ENCODE measurements at places on chromosomes 12 and 14. TPM values are rescaled to one million over a fixed set of nuclear protein-coding genes. Genes with fewer than 3 reads are reported as not detected.

POLE gene
- total RNA-seq: 47.5 TPM

GON7 gene
- 14.0 TPM for total RNA-seq

TTC6 gene
- 0.33 TPM for total RNA-seq

SIX6 gene
- not detected for total RNA-seq

CD4 gene
- not detected for total RNA-seq

CMA1 gene
- total RNA-seq: not detected

PLA2G1B gene
- total RNA-seq: not detected

SLC16A7 gene
- 0.21 TPM for total RNA-seq

NOVA1 gene
- total RNA-seq: 3.5 TPM

KRT79 gene
- not detected for total RNA-seq

KRT80 gene
- total RNA-seq: 66.0 TPM

KLRK1 gene
- total RNA-seq: not detected

ACVRL1 gene
- total RNA-seq: not detected

KLHL33 gene
- total RNA-seq: not detected

CCDC184 gene
- total RNA-seq: 3.6 TPM

IRAK3 gene
- total RNA-seq: 0.93 TPM

FGF6 gene
- not detected for total RNA-seq

IFNG-AS1 gene
- not detected for total RNA-seq

CISTR gene
- not detected for total RNA-seq

ADAM20 gene
- total RNA-seq: not detected

DBX2 gene
- not detected for total RNA-seq

KCNMB4 gene
- 0.20 TPM for total RNA-seq

BTBD6 gene
- 44.7 TPM for total RNA-seq

PPP4R4 gene
- 0.33 TPM for total RNA-seq

TMTC2 gene
- 1.0 TPM for total RNA-seq

SPIC gene
- total RNA-seq: not detected

PTGER2 gene
- 1.9 TPM for total RNA-seq

All from A549 treated with ZK216348 at 1 μM for 4 hours (cell line).